ENCODE measurements at places on chromosomes 6 and 20.

GRCh38 chr20:45038745-45039474 lies 62.0 kb downstream of the KCNS1 start:
- DNase-seq = no peak

DNA sequence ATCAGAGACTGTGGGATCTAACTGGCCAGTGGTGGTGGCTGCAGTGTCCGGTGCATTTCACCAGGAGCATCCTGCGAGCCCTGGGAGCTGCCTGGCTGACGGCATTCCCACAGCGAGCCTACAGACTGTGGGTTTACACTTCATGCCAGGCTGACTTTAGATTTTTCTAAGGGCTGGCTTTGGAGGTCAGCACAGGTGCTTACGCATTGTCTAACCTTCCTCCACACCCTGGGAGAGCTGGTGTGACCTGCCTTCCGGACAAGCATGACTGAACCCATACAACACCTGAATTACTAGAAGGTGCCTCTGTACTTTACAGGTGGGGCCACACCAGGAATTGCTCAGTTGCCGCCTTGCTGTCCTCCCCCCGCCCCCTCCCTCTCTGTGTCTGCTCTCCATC lies 96.2 kb downstream of the RREB1 start:
- DNase-seq = peak; percentile 85

DNA sequence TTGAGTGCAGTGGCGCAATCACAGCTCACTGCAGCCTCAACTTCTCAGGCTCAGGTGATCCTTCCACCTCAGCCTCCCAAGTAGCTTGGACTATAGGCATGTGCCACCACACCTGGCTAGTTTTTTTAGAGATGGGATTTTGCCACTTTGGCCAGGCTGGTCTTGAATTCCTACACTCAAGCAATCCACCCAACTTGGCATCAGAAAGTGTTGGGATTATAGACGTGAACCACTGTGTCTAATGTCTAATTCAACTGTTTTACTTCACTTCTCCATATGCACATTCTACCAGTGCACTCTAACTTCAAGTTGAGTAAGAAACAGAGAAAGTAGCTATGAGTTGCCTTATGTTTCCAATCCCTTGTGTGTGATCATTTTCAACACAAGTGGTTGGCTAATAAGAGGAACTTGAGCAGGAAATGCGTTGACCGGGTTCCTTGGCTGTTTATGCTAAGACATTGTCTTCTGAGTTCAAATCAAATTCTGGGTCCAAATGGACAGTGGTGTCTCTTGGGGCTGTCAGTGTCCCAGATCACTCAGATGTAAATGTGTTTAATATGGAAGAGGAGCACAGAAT lies 23.9 kb downstream of the ZNF337 start:
- DNase-seq = no peak

DNA sequence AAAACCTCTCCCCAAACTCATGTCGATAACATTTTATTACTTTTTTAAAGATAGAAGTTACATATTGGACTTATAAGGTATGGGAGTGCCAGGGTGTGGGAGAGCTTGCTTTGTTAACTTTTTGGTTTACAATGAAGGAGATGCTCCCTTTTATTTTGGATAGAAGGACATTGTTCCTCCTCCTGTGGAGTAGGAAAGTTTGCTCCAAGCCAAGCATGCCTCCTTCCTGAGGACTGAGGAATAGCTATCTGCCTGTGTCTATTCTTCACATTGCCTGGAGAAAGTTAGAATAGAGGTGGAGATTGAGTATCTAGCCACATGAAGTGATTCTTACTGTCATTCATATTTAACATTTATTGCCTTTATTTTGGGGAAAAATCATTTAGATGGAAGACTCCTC lies 71.9 kb downstream of the EYA4 start:
- no peak for DNase-seq

DNA sequence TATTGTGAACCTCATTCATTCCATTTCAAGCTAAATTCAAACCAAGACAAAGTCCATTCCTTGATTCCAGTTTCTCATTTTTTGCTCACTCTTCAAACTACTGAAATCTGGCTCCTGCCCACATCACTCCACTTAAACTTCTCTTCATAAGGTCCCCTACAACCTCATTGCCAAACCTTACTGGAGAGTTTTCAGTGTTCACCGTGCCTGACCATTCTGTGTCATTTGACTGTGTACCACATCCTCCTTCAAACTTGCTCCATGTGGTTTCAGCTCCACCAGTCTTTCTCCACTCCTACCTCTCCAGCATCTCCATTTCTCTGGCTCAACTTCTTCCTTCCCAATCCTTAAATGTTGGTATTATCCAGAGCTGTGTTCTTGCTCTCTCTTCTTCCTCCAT lies 38.5 kb upstream of the TAB2 start:
- DNase-seq = no peak
